ENCODE measurements at places on chromosomes 3 and 15.

DNA sequence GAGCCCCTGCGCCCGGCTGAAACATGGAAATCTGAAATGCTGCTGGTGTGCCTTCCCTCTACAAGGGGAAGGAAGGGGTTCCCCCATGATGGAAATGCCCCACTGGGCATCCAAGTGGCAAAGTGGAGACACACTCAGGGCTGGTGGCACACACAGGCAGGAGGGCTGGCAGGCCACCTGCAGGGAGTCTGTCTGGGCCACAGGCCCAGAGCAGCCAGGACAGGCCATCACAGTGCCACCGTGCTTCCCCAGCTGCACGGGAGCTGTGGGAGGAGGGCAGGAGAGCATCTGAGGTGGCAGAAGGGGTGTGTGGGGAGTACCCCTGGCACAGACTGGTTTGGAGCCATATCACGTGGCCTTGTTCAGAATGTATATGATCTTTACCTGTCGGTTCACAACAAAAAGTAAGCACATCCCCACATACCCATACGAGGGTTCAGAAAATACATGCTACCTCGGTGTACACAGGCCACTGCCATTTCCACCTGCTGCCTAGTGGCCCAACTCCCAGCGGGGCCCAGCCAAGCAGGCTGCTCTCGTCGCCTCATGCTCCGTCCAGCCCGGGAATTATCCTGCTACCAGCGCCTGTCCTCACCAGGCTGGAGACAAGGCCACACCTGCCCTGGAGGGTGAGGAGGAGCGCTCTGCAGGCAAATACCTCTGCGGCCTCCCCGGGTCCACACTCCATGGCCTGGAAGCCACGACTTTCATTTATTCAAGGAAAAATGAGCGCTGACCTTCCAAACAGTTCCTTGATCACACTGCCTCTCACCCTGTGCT lies 22.6 kb upstream of the DUSP7 start:
- no peak for DNase-seq

DNA sequence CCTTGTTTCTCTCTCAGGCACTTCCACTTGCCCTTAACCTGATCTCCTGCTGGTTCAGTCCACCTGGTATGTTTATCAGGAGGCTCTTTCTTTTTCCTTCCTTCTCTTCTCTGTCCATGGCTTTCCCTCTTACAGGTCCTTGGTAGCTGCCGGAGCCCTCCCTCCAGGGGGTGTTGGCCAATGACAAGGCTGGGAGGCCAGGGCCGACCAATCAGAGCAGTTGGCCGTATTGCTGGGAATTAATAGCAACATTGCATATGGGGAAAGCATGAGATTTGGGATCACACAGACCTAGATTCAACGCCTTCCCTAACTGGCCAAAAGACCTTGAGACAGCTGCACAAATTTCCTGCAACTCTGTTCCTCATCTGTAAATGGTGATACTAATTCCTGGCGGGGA lies 62.4 kb downstream of the CEMIP start:
- no peak for DNase-seq

DNA sequence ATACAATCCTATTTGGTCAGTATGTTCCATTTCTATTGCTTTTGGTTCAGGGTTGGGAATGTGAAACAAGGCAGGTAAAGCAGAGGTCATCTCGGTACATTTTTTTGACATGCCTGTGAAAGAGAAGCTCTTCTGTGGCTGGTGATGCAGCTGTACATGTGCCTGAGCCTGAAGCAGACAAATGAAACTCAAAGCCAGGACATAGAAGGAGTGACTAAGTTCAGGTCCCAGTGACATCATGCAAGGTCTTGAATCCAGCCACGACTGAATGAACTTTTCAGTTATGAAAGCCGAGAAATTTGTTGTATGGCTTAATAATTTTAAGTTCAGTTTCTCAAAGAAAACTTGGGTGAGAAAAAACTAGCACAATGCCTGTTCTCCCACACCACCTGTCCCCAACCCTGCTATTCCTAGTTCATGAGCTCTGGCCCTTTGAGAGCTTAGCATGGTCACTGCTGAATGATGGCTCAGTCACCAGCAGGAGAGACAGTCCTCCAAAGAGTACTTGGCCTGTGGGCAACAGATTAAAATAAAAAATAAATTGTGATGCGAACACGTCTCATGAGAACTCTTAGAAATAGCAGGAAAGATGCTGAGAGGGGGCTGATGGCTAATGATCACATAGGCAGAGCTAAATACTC lies 600.2 kb upstream of the GRM7 start:
- no peak for DNase-seq

GRCh38 chr15:40340740-40341400 lies at the start of gene CCDC9B:
Gene CCDC9B, minus strand, starts transcription at chr15:40340939. Its CDS starts 120 bp downstream, at chr15:40340819.
- DNase-seq: no peak

- no peak for DNase-seq
Observed at GRCh38 chr3:194064380-194065332, 71.3 kb upstream of the HES1 start.

- DNase-seq: no peak
Observed at GRCh38 chr3:108133858-108134554, 43.2 kb upstream of the CD47 start.

DNA sequence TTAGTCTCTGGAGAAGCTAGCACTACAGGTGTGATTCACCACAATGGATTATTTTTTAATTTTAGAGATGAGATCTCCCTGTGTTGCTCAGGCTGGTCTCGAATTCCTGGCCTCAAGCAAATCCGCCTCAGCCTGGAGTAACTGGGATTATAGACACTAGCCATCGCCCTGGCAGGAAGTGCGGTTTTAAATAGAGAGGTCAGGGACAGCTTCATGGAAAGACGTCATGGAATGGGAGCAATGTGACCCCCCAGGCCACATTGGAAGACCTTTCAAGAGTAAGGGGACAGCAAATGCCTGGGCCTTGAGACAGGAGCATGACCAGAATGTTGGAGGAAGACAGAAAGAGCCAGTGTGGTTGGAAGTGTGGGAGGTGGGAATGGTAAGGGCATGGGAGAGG lies 2.2 kb upstream of the ISG20 start:
- DNase-seq: no peak

- DNase-seq: no peak
Observed at GRCh38 chr3:148128136-148128535, 569.6 kb upstream of the AGTR1 start.

- DNase-seq: no peak
Observed at GRCh38 chr15:99704444-99704838, 28.8 kb downstream of the LYSMD4 start.

DNA sequence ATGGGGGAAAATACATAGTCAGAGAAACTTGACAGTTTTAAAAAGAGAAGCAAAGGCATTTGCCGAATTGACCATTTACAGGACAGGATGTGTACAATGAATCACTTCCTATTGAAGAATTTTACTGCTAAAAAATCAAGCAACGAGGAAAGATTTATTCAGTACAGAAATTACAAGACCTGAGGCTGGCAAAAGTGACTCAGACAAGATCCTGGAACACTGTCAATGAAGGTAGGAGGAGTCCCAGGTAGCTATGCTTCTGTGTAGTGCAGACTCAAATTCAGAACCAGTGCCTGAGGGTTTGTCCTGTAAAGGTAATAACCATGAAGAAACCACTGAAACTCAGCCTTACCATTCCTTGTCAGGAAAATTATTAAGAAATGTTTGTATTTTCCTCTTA lies 120.9 kb downstream of the ZMAT3 start:
- no peak for DNase-seq

DNA sequence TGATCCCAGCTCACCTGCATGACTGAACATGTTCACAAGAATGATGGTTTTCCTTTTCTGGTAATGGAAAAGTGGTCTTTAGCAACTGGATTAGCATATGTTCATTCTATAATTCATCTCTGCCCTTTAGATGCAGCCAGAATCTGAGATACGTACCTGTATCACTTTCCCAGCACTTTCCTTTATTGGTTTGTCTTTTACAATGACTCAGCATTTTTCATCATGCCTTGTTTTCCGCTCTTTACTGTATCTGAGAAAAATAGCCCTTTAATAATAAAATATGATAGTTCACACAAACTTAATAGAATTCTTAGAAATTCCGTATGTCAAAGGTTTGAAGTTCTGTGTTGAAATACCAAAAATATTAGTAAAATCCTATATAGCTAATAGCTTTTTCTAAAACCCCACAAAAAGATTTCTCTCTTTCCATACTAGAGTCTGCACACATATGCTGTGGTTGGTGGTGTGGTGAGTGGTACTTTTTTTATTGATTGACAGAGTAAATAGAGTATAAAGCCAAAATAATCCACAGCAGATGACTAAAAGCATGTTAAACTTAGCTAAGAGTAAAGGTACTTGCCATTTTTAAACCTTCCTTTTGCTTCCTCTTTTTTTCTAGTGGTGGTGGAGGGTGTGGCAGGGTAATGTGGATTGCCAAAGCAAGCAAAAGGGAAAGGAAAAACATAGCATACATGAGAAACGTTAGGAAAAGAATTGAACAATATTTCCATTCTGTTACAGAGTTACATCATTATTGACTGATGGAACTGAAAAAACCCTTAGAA lies 328.9 kb upstream of the RBMS3 start:
- DNase-seq: no peak

DNA sequence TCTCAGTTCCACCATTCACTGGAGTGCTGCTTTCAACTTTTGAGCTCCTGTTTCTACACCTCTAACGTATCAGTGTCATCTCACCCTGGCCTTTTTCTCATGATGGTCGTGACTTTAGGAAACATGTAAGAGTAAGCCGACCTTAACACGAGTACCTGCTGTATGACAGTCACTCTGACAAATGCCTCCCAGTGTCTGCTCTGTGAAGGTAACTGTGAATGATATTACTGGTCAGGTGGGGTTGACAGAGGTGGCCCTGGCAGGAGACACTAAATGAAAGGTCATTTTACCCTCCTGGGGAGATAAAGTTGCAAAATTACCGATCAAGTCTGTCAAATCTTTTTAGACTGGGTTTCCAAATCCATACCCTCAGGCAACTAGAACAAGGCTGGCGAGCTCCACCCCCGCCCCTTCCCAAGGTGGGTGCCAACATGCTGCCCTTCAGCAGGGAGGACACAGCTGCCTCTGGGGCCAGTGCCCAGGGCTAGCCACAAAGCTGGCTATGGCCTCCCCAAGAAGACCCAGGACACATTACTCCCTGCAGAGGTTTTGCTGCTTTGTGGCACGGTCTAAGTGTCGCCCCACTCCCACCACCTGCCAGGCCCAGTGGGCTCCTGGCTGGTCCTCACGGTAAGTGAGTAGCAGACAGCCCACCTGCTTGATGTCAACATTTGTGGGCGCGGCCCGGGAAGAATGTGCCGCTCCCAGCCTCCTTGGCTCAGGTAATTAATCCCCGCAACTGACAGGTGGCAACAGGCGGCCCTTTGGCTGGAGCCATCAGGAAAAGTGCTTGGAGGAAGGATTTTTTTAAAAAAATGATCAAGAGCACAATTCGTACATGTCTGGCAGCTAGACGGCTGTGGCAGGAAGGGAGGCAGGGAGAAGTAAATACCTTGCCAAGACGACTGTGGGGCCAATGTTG lies 211.8 kb downstream of the TP63 start:
- no peak for DNase-seq

GRCh38 chr3:20380295-20380694 lies 194.3 kb upstream of the SGO1 start:
- no peak for DNase-seq

GRCh38 chr3:187958432-187959003 lies 195.4 kb upstream of the LPP start:
- no peak for DNase-seq

DNA sequence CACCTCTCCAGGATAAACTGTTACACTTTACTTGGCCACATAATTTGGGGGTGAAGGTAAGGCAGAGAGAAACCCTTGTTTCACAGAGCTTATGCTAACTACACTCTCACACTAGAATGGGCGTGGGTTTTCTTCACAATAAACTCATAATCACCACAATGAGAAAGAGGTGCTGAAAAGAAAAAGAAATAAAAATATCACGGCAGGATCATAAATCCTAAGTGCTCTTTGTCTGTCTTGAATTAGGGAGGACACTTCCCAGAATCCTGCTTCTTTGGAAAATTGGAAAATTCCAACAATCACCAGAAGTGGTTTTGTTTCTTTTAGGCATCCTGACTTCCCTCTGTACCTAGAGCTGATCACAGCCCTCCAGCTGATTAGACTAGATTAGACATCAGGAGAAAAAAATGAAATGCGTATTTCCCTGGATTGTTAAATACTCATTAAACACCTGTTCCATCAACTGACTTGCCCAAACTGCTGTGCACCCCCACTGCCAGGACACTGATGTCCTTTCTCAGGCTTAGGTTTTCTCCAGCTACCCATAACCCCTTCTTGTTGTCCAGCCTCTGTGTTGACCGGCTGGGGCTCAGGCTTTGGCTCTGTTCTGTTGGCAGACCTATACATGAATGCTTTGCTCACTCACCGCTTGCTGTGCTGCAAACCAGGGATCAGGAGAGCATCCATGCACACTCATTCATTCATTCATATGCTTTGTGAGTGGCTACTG lies 41.6 kb upstream of the ACKR4 start:
- no peak for DNase-seq

GRCh38 chr15:99232740-99233139 lies 16.6 kb downstream of the TTC23 start:
- no peak for DNase-seq

- DNase-seq: no peak
Observed at GRCh38 chr15:28861031-28861534, 12.6 kb upstream of the GOLGA6L7 start.

DNA sequence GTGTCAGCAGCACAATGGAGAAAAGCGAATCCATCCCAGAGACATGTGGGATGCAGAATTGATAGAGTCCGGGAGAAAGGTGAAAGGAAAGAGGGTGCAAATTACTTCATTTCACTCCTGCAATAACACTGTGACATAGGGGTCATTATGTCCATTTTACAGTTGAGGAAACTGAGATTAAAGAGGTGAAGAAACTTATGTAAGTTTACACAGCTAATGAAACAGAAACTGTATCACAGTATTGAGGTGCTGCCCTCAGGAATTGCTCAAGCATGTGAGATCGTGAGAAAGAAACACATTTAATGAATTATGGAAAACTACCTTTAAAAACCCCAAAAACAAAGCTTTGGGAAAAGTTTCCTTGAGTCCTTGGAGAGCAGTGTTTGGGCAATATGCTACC lies 103.6 kb upstream of the PFN2 start:
- no peak for DNase-seq

DNA sequence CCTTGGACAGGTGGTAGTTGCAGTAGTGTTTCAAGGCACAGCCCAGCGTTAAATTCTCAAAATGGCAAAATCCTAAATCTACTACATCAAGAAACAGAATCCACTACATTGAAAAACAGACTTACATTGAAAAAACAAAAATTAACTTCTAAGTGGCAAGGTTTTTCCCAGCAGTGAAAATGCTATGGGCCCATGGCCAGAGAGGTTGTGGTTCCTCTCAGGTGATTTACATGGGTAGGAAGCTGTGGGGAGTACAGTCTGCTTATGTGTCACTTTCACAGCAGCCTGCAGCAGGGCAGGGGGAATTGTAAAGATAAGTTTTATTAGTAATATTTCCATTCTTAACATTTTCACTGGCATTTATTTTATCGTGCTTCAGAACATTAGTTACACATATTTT lies 24.9 kb downstream of the TTC14 start:
- no peak for DNase-seq
